ENCODE measurements at places on chromosomes 7 and 10.

GRCh38 chr7:103764901-103765300 lies 224.6 kb downstream of the RELN start:
- no peak for DNase-seq

DNA sequence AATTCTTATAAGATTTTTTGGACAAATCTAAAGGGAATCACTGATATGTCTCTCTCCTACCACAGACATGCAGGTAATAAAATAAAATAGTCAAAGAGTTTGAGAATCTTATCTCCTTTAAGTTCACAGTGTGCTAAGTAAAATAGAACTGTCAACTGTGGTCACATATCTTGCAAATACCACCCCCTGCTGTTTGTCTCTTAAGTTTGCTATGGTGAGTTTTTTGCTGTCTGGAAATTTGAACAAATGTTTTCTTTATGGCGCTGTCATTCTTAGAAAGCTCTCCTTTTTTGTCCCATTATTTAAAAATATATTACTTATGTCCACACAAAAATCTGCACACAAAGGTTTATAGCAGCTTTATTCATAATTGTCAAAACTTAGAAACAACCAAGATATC lies 19.6 kb downstream of the GIMAP5 start:
- DNase-seq = peak; percentile 36

DNA sequence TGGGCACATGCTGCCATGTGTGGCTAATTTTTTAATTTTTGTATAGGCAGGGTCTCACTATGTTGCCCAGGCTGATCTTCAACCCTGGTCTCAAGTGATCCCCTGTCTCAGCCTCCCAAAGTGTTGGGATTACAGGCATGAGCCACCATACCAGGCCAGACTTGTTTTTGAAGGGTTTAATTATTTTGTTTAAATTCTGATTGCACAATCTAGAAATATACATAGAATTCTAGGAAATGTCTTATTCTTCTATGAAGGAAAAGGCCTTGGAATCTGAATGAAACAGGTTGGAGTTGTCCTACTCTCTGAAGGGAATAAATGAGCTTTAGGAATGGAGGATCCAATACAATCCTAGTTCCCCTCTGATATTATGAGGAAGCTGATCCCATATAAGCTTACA lies 15.5 kb upstream of the JCAD start:
- DNase-seq = no peak

DNA sequence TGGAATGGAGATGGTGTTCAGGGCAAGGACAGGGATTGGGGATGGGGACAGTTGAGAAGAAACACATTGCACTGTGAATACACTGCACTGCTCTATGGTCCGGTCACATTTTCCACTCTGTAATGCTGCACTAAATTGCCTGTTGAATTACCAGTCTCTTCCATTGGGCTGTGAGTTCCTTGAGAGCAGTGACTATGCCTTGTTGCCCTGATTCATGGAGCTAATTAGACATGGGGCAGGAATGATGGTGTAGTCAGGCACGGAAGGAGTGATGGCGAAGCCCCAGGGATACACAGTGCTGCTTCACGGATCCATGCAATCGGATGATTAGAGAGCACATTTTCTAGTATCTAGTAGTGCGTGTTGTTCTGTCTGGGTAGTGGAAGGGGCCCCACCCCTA lies 25.4 kb upstream of the GPAM start:
- no peak for DNase-seq

DNA sequence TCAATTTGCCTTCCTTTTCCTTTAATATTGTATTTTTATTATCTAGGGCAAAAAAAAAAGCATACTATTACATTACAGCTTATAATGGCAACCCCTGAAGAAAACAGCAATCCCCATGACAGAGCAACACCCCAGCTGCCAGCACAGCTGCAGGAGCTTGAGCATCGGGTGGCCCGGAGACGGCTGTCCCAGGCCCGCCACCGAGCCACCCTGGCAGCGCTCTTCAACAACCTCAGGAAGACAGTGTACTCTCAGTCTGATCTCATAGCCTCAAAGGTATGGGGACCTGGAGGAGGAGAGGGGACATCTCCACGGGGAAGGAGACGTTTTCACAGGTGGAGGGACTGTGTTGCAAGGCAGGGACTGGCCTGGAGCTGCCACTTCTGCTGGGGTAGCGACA lies 6.8 kb downstream of the STRA8 start:
- no peak for DNase-seq

- DNase-seq = no peak
Observed at GRCh38 chr7:133003052-133003910, 78.6 kb downstream of the CHCHD3 start.

All from bronchial epithelial cell (primary cell).